ENCODE measurements at places on chromosomes 16 and 17.

DNA sequence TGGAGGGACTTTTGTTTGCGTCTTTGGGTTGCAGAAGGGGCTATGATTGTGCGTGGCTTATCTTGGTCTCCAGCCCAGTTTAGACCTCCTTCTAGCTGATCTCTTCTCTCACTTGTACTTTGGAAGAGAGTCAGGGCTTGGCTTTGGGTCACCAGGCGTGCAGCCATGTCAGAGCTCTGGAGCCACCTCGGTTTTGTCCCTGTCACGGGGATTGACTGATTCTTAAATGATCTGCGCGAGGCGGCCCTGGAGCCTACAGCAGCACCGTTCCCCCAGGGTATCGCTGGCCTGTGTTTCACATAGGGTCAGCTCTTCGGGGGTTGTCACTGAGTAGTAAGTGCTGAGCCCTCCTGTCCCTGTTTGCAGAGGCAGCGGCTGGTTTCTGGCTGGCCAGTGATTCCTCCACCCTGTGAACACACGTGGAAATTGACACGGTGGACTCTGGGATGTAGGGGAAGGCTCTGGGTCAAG is 209.8 kb upstream of the CHMP6 start:
- no peak for DNase-seq

GRCh38 chr17:67151717-67152116 is 93.3 kb downstream of the HELZ start:
- DNase-seq = no peak

DNA sequence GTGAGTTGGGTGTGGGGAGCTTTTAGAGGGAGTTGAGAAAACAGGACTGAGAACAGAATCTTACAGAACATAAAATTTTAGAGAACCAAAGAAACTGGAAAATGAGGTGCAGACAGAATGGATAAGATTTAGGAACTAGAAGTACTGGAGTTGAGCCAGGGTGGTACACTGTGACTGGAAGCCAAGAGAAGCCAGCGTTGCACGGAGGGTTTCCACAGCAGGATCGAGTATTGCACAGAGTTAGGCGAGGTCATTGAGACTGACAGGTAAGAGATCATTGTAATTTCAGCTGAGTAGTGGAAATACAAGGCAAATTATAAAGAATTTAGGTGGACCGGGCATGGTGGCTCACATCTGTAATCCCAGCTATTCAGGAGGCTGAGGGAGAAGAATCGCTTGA is 6.6 kb downstream of the GSDMA start:
- DNase-seq = no peak

- no peak for DNase-seq
Observed at GRCh38 chr17:1224330-1224729, 44.5 kb upstream of the ABR start.

- DNase-seq = no peak
Observed at GRCh38 chr16:81621496-81621895, 157.6 kb upstream of the PLCG2 start.

DNA sequence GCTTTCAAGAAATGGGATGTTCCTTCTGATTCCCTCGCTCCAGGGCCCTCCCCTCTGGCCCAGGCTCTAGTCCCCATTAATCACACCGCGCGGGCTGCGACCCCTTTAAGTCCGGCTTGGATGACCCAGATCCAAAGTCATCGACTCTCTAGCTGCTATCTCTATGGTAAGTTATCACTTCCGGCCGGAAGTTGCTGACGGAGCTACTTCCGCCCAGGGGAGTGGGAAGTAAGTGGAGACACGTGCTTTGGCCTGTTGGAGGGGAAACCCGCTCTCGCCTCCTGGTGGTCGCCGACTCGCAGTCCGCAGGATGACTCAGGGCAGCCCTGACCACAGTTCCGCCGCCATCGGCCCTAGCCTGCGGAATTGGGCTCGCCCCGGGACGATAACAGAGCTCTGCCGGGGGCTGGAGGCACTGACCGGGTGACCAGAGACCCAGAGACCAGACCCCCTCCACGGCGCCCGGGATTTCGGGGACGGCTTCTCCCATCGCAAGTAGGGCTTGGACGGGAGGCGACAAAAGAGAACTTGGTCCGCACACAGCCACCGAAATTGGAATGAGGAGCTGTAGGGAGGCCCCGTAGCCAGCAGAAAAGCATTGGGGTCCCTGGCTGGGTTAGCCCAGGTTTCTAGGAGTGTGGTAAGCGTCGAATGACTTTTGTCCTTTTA is 52.2 kb upstream of the SEC14L1 start:
- DNase-seq = peak; percentile 99

GRCh38 chr17:58079300-58080033 is 3.8 kb upstream of the DYNLL2 start:
- DNase-seq = no peak

GRCh38 chr17:45791041-45791582 is 7.0 kb downstream of the CRHR1 start:
- DNase-seq = no peak

DNA sequence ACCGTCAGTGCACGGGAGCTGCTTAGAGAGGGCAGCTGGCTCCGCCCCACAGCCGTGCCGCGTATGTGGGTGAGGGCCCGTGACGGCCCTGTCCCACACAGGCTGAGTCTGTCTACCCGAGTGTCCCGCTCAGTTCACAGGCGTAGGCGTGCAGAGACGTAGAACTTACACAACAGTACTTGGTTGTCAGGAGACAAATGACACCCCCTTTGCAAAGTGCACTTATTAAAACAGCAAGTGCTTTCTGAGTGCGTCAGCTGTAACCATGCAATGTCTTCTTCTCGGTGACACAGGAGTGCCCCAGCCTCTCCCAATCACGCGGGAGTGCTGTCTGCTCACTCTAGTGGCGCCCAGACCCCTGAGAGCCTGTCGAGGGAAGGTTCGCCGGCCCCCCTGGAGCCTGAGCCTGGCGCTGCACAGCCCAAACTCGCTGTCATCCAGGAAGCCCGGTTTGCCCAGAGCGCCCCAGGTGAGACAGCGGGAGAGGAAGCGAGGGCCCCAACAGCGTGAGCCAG is 64.2 kb downstream of the FOXK2 start:
- DNase-seq = no peak

DNA sequence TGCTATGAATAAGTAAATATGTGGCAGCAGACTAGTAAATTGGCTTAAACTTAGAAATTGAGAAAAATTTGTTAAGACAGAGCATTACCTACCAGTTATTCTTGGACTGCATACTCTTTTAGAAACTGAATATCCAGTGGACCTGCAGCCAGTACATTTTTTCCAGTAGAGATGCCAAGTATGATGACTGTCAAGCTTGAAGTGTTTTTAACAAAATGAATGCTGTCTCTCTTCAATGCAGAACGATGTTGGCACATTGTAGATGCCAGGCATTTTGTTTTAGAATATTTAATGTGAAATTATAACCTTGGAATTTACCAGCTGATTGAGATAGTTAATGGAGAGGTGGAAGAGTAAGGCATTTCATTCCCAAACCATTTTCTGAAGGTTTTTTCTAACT is 52.5 kb downstream of the NFAT5 start:
- peak; percentile 15 for DNase-seq

DNA sequence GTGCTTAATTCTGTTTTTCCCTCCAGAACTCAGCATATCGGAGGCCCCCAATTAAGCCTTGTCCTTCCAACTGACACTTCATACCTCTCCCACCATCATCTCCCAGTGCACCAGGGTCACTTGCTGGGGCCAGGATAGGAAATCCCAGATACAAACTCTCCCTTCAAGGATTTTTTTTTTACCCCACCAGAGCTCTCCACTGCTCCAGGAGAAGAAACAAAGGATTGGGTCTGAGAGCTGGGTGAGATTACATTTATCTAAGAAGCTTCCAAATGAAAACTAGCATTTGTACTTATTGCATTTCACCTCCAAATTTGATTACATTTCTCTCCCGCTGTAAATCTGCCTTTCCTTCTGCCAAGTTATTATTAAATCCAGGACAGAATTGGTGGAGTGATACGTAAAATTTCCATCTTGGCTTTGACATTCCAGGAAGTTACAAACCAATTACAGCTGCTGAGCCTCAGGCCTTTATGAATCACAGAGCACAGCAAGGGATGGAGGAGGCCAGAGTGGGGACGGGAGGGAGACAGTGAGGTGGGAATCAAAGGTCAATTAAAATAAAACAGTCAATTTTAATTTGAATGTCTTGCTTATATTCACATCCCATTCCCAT is 123.5 kb downstream of the USP31 start:
- DNase-seq = no peak

GRCh38 chr17:66665194-66665593 is 169.7 kb upstream of the CACNG5 start:
- DNase-seq = no peak

DNA sequence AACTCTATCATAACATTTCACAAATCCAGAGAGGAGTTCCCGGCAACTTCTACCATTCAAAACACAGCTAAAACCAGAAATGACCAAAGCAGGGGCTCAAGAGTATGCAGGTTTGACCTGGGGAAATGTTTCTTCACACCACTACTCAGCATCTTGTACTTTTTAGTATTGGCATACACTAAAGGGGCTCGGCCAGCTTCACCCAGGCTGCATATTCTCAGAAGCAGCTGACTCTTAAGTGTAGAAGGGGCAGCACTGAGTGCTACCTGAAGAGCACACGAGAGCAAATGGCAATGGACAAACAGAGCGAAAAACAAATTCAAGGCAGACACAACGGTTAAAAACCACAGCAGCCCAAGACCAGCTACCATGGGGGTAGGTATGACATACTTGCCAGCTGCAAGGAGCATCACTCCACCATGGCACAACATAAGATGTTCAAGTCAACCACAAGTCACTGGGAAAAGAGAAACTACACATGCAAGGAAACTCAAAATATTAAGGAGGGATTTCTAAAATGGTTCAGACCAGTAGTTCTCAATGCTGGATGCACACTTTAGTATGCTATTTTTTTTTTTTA is 34.4 kb downstream of the N4BP1 start:
- no peak for DNase-seq

GRCh38 chr16:79821911-79822310 is 221.4 kb upstream of the MAF start:
- DNase-seq = no peak

- DNase-seq = no peak
Observed at GRCh38 chr17:17495536-17496188, 533 bp downstream of the RASD1 start.

- no peak for DNase-seq
Observed at GRCh38 chr17:17355426-17355825, 52.3 kb downstream of the NT5M start.

DNA sequence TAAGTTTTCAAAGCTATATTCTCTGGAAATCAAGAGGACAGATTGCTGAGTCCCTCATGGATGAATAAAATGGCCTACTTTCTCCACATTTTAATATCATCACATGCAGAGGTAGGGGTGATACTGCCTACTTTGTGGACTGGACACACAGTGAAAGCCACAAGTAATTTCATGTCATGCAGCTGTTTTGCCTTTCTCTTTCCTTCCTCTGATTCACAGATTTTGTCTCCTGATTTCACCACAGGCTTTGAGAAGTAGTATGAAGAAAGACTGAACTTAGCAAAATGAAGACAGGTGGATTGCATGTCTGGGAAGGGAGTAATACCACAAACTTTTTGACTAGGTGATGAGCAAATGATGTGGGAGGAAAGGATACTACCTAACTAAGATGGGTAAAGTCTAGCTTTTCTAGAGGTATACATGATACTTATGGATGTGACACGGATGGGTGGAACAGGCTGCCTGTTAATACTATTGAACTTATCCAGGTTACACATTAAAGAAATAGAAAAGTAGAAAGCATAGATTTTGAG is 478.4 kb upstream of the GOT2 start:
- no peak for DNase-seq

DNA sequence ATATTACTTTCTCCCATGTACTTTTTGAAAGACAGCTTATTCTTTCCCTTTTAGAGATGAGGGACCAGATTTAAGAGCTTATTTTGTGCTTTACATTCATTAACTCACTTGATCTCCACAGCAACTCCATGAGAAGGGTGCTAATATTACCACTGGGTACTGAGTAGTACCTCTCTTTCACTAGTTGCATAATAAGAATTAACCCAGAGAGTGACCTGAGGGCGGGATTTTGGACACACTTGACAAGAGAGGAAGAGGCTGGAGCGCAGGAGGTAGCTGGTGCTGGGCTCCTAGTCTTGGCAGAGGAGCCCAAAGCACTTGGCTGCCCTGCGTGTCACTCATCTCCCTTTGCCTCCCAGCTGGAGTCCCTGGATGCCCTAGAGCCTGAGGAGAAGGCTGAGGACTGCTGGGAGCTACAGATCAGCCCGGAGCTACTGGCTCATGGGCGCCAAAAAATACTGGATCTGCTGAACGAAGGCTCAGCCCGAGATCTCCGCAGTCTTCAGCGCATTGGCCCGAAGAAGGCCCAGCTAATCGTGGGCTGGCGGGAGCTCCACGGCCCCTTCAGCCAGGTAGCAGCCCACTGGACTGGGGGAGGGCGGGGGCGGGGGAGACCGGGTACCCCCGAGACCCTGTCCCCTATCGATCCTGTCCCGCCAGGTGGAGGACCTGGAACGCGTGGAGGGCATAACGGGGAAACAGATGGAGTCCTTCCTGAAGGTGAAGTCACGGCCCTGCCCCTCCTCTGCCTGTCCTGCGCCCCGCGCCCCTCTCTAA is 1.7 kb upstream of the MAZ start:
- DNase-seq = no peak

DNA sequence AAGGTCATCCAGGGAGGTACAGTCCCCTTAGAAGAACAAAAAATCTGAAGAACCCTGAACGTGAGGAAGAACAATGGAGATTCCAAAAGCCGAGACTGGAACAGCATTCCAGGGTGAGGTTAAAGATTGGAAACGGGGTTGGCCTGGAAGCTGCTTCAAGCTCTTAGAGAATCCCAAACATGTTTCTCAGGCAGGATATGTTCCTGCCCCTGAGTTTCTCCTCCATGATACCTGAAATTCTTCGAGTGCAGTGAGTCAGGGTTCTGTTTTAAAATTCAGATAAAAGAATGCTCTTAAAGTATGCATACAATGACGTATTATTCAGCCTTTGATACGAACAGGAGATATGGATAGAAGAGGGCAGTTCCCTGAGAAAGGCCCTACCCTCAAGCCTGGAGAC is 293.1 kb downstream of the HS3ST3B1 start:
- no peak for DNase-seq

- DNase-seq = no peak
Observed at GRCh38 chr17:15884731-15885130, 60.2 kb upstream of the ADORA2B start.

- no peak for DNase-seq
Observed at GRCh38 chr16:8865145-8865882, 3.5 kb downstream of the CARHSP1 start.

GRCh38 chr17:42270596-42270995 is 5.6 kb downstream of the STAT5B start:
- DNase-seq = no peak

GRCh38 chr16:31458073-31458843 is 1.0 kb upstream of the ARMC5 start:
- no peak for DNase-seq

DNA sequence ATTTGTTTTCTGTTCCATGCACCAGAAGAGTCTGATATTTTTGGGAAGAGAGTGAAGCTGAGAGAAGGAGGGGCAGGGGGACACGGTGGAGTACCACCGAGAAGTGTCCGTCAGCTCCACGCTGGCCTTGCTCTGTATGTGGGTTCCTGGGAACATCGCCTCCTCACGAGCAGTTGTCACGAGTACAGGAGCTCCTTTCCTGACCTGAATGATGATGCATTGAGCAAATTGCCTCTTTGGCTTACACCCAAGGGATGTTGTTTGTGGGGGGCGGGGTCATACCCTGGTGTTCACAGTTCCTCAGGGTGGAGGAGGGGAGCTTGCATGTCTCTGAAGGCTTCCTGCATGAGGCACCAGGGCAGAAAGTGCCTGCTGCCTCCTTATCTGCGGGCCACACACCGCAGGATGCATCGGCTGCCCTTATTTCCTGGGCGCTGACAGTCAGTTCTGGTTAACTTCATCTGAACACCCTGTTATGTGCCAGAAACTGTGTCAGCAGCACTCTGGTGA is 36.2 kb downstream of the RGS9 start:
- DNase-seq = peak; percentile 79

GRCh38 chr17:79047923-79048825 is 24.2 kb downstream of the C1QTNF1 start:
- no peak for DNase-seq
